ENCODE measurements at places on chromosomes 7 and 10.

GRCh38 chr10:7218968-7219367 lies 191.9 kb downstream of the SFMBT2 start:
- no peak for DNase-seq

DNA sequence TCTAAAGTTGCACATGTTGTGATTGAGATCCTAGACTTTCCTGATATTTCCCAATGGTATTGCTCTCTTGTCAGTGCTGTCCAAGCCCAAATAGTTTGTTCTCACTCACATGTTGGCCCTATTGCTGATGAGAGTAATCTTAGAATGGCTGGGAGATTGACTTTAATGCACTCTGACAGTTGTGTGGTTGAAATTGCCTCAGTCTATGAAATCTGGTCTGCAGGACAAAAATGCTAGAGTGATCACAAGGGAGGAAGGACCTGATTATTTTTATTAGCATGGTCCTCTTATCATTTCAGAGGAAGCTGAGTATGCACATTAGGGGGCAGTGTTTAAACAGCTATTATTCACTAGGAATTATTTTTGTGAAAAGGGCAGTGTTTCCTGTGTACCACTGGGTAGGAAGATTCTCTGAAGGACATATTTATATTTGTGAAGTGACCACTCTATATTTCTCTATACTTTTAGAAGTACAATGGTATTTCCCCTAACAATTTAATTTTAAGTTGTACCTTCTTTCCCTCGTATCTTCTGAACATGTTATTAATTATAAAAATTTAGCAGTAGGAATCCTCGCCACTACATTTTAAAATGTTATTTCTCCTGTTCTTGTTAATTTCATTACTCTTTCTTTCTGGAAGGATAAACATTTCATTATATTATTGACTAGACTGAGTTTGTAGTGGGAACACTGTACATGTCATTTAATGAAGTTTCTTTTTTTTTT lies 64.4 kb downstream of the SUGCT start:
- no peak for DNase-seq

DNA sequence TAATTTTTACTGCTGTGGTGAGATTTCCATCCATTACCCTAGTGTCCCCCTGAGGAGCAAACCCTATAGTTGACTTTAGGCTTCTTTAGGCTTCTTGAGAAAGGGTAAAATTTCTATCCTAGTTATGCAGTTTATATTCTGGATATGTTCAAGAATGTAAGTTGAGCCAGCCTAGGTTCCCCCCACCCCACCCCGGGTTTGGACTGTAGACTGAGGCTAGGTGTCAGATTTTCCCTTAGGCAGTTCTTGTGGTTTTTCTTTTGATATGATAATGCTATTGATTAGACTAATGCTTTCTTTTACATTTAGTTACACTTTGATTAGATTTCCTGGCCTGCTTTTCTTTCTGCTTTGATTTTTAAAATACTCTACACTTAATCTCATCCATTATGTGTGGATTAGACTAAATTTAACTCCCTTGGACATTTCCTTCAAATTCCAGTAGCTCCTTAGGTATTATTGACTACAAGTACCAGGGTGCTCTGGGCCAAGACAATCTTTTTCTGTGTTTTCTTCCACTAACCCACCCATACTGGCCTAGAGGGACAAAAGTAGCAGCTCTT lies 37.7 kb downstream of the NRF1 start:
- DNase-seq: no peak

GRCh38 chr7:126792521-126792920 lies 460.2 kb downstream of the GRM8 start:
- no peak for DNase-seq

GRCh38 chr7:36232971-36233550 lies 80.0 kb downstream of the EEPD1 start:
- DNase-seq: no peak

DNA sequence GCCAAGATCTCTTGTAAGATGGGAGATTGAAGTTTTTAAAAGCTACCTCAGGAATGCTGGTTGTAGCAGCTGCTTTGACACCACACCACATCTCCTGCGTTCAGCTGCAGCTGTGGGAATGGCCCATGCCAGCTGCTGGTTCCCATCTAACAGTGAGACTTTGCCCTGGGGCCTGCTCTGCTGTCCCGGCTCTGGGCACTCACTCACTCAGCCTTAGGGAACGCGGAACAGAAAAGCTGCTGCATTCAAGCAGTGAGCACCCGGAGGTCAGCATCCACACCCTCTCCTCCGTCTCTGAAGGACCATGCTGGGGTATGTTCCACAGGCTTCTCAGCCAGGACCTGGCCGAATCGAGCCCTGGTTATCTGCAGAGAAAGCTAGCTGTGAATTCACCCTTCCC lies 197.1 kb upstream of the CXCL12 start:
- no peak for DNase-seq

DNA sequence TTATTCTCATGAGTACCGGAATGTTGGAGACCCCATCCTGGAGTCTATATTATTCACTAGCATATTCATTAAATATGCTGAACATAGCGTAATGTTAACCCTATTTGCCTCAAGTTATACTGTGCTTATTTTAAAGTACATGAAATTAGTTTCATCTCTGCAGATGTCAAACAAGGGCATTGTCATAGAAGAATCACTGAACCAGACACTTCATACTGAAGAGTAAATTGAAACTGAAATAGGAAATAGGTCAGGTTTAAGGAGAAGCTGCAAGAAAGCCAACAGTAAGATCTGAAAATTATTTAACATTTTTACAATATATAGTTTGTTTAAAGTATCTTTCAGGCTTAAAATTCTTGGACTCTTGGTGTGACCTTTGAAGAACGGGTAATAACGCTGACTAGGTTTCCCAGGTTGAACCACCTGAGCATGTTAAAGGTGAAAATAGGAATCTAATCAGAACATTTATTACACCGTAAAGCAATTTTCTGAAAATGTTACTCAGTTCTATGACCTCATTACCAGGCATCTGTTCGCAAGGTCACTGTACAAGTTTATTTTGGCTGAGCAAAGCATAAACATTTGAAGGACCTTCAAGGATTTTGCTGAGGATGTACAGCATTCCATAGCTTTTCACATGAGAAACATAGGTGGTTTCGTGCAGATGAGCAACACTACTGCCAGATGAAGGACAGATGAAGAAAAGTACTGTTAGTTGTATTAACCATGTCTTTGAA lies 82.7 kb downstream of the REEP3 start:
- no peak for DNase-seq

GRCh38 chr7:137403353-137403695 lies 59.8 kb upstream of the PTN start:
- no peak for DNase-seq

- no peak for DNase-seq
Observed at GRCh38 chr10:103512166-103512565, 18.7 kb downstream of the NEURL1 start.

GRCh38 chr7:110448918-110449317 lies 642.0 kb upstream of the LRRN3 start:
- DNase-seq: no peak

GRCh38 chr10:29112827-29113615 lies 175.8 kb upstream of the LYZL1 start:
- no peak for DNase-seq

DNA sequence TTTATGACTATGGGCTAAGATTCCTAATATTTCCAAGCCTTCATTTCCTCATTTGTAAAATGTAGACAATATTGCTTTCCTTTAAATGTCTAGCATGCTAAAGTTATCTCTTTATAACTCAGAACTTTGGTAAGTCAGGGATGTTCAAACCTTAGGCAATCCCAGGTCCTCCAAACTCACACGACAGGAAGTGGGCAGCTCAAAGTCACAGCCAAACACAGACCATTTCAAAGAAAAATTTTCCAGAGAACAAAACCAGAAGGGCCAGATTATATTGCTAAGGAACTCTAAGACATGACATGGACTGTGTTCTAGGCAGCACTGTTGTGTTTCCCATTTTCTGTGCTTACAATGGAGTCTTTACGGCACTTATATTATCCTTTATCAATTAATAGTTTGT lies 87.8 kb upstream of the DYNC1I1 start:
- no peak for DNase-seq

- DNase-seq: no peak
Observed at GRCh38 chr10:93475227-93475626, 6.9 kb downstream of the MYOF start.

DNA sequence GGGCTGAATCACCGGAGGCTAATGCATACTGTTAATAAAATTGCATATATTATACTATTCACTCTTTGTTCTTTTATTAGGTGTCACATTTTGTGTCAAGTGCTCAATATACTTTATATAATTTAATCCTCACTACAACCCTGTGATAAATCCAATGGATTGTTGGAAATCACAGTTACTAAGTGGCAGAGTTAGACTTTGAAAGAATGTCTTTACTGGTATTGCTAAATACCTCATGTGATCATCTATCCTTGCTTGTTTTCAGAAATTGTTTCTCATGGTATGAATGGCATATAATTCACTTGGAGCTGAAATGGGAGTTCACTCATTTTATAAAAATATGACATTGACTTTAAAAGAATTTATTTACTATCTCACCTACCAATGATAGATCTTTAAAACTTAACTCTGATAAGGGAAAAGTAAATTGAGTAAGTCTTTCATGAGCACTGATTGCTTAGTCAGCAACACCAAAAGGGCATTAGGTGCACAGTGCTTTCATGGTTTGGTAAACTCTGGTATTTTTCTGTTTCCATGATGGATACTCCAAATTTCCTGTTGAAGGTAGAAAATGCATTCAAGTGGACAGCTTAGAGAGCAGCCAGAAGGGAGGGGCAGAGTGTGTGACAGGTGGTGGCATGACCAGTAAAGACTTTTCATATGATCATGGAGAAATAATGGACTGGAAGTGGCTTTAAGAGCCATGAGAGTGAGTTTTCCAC lies 22.6 kb downstream of the ENKUR start:
- DNase-seq: no peak

GRCh38 chr7:104111271-104111670 lies 96.5 kb downstream of the ORC5 start:
- DNase-seq: no peak

GRCh38 chr10:30502266-30503060 lies 68.5 kb downstream of the MAP3K8 start:
- DNase-seq: peak; percentile 71

DNA sequence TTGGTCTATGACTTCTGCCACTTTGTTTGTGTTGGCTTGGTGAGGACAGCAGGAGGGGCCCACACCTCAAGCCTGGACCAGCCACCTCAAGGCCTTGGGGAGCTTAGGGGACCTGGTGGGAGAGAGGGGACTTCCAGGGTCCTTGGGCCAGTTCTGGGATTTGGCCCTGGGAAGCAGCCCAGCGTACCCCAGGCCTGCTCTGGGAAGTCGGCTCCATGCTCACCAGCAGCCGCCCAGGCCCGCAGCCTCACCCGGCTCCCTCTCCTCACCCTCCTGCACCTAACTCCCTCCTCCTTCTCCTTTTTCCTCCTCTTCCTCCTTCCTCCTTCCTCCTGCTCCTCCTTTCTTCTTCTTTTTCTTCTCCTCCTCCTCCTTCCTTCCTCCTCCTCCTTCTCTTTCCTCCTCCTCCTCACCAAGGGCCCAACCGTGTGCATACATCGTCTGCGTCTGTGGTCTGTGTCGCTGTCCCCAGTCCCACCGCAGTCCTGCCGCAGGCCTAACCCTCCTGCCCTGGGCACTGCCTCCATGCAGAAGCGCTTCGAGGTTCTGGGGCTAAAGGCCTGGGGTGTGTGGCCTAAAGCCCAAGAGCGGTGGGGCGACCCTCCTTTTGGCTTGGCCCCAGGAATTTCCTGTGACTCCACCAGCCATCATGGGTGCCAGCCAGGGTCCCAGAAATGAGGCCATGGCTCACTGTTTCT lies 5.3 kb downstream of the EN2 start:
- no peak for DNase-seq

DNA sequence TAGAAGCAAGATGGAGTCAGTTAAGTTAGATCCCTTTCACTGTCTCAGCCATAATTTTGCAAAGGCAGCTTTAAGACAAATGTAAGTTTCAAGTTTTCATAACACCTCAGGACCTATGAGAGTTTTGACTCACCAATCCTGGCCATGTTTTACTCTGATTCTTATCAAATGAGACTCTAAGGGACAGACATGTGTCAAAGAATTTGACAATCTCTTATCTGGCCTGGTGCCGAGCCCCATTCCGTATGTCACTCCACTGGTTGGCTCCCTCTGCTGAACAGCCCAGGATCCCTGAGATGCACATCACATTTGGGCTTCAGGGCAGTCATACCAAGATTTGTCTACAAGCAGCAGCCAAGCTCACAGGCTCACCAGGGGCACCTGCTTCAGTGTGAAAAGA lies 187.6 kb upstream of the STK17A start:
- no peak for DNase-seq

GRCh38 chr7:112065758-112066157 lies 140.4 kb downstream of the DOCK4 start:
- DNase-seq: no peak

- no peak for DNase-seq
Observed at GRCh38 chr10:67834375-67834774, 3.6 kb downstream of the DNAJC12 start.

DNA sequence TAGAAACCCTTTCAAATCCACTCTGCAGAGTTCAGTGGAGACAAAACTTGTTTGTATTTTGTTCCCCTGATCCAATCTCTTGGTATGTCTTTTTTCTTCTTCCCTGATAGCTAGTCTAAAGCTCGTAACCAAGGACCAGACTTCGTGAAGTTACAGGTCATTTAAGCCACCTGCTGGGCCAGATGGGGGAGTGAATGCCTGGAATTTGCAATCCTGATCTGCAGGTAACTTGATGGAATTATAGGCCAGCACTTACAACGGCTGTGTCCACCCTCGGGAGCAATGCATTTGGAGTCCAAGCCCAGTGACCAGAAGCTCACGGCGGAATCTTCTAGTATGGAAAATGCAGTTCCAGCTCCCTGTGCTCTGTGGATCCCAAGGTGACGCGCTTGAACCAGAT lies 566.9 kb downstream of the TCERG1L start:
- no peak for DNase-seq

DNA sequence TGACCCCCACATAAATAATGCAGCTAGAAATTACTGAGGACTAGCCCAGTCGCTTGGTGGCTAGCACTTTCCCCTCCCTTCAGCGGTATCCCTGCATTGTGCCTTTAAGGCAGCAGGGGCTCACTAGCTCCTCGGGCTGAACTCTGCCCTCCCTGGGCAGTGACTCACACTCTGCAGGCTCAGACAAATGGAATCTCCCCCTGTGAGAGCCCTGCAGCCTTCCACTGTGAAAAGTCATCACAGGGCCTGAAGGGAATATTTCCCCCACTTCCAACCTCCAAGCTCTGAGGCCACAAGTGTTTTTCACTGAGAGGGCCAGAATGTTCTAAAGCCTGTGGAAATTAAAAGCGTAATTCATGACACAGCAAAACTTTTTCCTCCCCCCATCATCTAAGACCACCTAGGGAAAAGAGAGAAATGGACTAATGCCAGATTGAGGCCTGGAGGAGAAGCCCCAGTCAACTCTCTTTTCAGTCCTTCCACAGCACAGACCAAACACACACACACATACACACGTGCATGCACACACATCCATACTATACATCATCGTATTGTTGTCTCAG lies 93.6 kb upstream of the COL1A2 start:
- no peak for DNase-seq

GRCh38 chr10:114930320-114930719 lies 7.7 kb upstream of the TRUB1 start:
- no peak for DNase-seq
